MCF 10A (cell line): ENCODE measurements at places on chromosomes 7 and 10. TPM values are rescaled to one million over a fixed set of nuclear protein-coding genes. Genes with fewer than 3 reads are reported as not detected.
A peak's percentile ranks its signal among the peaks of the same experiment; 100 is the strongest.

DNA sequence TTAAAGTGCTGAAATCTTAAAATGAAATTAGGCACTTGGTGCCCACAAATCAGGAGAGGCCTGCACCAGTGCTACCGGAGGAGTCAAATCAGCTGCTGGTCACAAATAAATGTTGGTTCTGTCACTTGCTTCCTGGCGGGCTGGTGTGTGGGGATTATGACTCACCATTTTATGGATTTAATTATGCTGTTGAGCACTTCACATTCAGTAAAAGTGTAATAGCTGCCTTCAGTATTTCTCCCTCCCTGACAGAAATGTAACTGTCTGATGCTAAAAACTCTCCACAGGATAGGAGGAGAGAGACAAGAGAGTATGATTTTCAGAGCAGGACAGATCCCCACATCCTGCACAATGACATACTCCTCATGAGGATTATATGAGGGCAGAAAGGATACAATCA is 186.0 kb downstream of the JAZF1 start:
- peak; percentile 29 for DNase-seq

GRCh38 chr7:23546897-23547572 is 15.3 kb upstream of the TRA2A start:
- peak; percentile 88 for DNase-seq

- DNase-seq, result no peak
Measured at GRCh38 chr10:68989317-68989990, 851 bp downstream of the KIFBP start.

- no peak for DNase-seq
Measured at GRCh38 chr10:71719464-71720201, at the start of gene C10orf105. Gene C10orf105 (minus strand): TSS chr10:71719778. CDS start chr10:71716337, 3,441 bp downstream.

- DNase-seq, result no peak
Measured at GRCh38 chr7:145497911-145498525, 618.6 kb upstream of the CNTNAP2 start.

- peak; percentile 6 for DNase-seq
Measured at GRCh38 chr7:135803143-135803542, 54.5 kb upstream of the FAM180A start.

GRCh38 chr10:23742368-23742767 is 303.5 kb downstream of the OTUD1 start:
- DNase-seq, result no peak

DNA sequence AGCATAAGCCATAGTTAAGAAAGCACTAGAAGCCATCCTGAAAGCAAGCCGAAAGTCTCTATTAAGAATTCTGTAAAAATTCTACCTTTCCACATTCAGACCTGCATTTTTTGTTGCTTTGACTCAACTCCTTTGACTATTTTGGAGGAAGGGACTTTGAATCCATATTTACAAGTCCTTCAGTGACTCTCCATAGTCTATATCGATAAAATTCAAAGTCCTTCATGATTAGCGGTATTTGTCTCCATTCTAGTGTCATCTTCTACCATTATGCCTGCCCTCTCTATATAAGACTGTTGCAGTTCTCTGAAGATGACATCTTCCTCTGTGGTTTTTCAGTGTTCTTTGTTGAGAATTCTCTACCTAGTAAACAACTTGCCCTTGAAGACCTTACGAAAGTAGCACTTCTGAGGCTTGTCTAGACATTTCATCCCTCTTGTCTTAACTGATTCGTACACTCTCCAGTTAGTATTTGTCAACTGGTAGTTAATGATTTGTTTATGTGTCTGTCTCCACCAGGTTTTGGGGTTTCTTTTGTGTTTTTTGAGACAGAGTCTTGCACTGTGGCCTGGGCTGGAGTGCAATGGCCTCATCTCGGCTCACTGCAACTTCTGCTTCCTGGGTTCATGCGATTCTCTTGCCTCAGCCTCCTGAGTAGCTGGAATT is 1.7 kb downstream of the CCSER2 start:
- no peak for DNase-seq

DNA sequence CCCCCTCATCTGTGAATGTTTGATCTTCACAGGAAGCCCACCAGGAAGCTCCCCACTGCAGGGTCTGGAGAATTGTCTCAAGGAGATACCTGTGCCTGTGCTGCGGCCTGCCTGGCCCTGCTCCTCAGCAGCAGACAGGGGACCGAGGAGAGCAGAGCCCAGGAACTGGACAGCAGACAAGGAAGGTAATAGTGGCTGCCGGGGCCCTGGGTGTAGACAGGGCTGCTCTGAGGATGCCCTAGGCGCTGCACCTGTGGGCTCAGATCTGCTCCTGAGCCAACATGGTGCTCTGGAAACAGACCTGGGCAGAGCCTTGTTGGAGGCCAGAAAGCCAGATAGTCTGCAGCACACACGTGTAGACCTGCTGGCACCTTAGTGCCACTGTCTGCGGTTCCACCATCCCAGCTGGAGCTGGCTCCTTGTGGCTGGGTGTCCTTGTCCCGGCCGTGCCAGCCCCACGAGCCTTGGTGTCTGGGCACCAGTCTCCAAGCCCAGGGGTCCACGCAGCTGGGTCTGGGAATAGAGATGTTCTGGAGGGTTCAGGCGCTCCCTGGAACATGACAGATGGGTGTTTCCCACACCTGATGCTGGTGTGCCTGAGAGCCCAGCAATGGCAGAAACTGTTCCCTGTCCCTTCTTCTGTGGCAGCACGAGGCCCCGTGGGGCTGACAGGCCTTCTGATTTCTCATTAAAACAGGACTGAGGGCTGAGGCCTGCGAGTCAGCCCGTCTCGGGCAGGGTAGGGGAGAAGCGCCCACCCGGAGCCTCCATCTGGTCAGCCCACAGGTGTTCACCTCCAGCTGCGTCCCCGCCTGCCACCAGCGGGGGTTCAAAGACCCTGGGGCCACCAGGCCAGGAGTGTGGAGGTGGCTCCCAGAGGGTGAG is 44.7 kb downstream of the ZNF467 start:
- DNase-seq, result no peak

DNA sequence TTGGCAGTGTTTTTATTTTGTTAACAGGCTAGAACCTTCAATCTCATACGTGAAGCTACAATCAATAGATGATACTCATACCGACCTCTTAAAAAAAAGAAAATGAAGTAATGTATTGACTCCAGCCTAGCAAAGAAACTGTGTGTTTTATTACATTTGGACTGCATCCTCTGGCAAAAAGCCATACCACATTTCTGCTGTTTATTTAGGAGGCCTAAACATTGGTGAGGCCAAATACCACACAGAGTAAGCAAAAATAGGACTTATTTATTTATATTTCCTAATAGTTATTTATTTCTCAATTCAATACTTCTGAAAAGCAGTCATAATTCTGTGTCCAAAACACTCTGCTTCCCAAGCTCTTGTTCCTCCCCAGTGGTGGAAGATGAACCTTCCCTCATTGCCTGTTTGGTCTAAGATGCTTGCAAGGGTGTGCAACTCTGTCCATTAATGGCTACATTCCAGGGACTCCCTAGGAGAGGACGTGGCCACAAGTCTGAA is 398.8 kb upstream of the KLF6 start:
- peak; percentile 62 for DNase-seq

- peak; percentile 77 for DNase-seq
Measured at GRCh38 chr10:52566471-52567246, 205.9 kb downstream of the MBL2 start.

GRCh38 chr10:75335983-75336382 is 65.6 kb downstream of the ZNF503 start:
- no peak for DNase-seq

DNA sequence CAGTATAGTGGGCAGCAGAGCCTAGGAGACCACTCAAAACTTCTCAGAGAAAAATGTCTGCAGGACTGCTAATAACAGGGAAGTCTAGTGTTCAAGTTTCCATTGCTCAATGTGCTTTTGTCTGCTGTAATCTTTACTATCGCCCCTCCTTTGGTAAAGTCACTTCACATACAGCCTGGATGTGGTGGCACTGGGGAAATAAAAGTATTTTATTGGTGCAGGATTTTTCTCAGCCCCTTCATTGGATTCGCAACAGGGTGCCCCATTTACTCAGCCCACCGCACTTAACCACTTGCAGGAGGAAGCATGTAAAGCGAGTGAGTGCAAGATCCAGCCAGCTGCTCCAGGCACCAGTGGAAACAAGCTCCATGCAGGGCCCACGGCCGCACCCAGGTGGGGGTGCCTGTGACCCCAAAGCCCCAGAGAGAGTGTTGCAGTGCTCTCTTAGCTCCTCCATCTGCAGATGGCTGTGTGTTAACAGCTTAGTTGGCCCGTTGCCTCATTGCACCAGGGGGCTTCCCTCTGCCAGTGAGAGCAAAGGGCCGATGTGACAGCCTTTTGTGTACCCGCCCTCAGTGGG is 163.5 kb upstream of the TMEM72 start:
- no peak for DNase-seq

DNA sequence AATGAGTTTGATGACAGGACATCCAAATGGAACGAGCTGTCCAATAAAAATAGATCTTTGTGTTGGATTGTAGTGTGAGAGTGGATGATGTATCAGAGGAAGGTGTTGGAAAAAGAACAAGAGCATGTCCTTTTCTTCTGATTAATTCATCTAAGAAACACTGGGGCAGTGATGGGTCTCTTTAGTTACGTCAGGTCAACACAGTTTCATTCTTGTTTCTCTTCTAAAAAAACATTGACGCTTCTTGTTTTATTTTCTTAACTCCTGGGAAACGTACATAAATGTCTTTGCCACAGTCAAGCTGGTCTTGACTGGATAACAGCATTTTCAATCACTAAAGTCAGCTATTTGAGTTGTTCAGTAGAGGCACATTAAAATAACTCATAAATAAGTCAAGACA is 67.0 kb downstream of the PPP1R9A start:
- no peak for DNase-seq

- DNase-seq, result no peak
Measured at GRCh38 chr7:96786261-96786997, 76.8 kb upstream of the SEM1 start.

DNA sequence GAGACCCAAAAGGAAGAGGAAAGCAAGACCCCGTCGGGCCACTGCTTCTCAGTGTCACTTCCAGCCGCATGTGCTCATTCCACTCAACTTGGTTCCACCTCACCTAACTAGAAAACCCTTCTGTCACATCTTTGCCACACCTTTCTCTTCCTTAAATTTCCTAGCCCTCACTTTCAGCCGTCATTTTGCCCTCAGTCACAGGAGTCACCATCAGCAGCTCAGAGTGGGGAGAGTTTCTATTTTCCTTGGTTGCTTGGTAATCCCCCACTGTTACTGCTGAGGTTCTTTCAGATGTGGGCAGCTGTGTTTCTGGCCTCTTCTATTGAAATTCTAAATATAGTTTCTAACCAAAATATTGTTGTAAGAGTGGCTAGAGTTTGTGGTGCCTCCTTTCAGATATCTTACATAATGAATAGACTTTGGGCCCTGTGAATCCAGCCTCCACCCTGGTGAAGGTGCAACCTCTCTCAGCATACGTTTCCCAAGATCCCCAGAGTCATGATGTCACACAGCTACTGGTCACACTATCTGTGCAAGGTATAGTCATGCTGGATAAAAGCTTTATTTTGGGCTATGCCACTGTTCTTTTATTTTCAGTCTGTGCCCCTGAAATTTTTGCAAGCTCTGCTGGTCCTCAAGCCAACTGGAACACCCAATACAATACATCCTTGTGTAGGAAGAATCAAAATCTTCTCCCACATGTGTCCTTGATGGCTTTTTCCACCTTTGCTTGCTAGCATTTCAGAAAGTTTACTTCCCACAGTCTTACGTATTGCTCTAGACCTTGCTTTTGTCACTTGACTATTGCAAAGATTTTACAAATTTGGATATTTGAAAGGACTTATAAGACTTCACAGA is 9.2 kb downstream of the AGBL3 start:
- no peak for DNase-seq

DNA sequence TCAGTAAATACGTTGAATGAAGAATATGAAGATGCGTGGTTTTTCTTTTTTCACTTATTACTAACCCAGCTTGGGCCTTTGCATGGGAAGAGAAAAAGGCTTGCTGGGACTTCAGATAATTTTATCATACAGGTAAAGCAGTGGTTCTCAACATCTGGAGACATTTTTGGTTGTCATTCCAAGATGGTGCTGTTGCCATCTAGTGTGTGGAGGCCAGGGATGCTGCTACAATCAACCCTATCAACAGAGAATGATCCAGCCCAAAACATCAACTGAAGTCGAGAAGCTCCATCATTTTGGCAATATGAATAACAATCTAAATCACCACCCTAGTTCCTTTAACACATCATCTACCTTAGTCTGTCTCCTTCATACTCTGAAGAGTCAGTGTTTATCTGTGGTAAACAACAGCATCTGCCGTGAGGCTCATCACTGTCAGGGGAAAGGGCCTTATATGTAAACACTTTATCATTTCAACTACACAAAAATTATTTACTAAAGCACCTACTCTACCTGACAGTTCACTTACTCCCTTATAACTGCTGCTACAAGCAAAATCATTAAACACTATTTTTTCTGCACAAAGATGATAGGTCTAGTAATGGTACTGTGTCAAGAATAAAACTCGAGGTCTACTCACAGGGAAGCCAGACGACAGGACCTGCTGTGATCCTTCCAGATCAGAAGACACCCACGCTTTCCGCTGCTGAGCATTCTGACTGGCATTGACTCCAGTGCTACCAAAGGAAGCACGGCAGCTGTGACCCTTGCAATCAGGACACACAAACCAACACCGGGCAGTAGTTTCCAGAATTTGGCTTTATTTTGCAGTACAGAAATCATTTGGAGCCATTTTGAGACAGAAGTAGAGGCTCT is 48.6 kb downstream of the GDI2 start:
- no peak for DNase-seq

Gene NPC1L1
- total RNA-seq, result 0.07 TPM in 1 of 2 replicates, not detected in the other

Gene NME8
- total RNA-seq, result 1.1 and 1.5 TPM in 2 replicates

Gene TMEM229A
- total RNA-seq, result not detected in 2 replicates

Gene ZSCAN25
- 17.6 and 20.9 TPM in 2 replicates for total RNA-seq

Gene NPTX2
- not detected in 2 replicates for total RNA-seq

Gene ATOH7
- not detected in 2 replicates for total RNA-seq

Gene ACTR3C
- total RNA-seq, result 3.5 and 3.6 TPM in 2 replicates

Gene FOXI2
- not detected in 2 replicates for total RNA-seq
